ENCODE measurements at places on chromosomes 1 and 21. TPM values are rescaled to one million over a fixed set of nuclear protein-coding genes. Genes with fewer than 3 reads are reported as not detected.

- no peak for DNase-seq
Observed at GRCh38 chr1:164635803-164636731, 77.1 kb downstream of the PBX1 start.

GRCh38 chr1:26315874-26316850, 1.6 kb upstream of the CD52 start:
- DNase-seq, result peak; percentile 57

- DNase-seq, result no peak
Observed at GRCh38 chr1:77614037-77614436, 68.4 kb downstream of the ZZZ3 start.

DNA sequence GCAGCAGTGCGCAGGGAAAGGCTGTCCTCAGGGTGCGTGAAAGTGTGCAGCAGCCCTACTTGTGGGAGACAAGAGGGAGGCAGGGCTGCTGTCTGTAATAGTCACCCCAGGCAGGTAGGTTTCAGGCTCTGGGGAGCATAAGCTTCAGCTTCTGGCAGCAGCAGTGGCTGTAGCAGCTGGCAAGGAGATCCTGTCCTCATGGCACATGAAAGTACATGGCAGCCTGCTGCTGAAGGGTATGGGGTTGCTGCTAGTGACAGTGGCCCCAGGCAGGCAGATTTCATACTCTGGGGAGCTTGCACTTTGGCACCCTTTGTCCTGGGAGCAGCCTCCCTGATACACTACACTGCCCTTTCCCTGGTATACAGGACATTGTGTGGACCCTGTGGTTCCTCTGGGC, 26.3 kb downstream of the KIAA0319L start:
- no peak for DNase-seq

DNA sequence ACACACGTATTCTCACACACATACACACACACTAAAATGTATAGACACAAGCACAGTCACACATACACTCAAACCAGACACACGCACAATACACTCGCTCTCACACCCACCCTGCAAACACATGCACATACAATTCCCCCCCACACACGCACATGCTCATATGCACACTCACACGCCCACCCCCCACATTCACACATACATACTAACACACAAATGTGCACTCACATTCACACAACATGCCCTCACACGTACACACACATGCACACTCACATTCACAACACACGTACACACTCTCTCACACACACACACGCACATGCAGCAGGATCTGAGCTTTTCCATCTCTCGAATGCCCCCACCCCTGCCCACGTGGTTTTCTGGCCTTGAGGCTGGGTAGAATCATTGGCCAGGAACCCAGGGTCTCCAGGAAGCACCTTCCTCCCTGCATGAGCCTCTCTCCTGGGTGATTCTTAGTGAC, 589.7 kb downstream of the PTPRU start:
- DNase-seq, result no peak

DNA sequence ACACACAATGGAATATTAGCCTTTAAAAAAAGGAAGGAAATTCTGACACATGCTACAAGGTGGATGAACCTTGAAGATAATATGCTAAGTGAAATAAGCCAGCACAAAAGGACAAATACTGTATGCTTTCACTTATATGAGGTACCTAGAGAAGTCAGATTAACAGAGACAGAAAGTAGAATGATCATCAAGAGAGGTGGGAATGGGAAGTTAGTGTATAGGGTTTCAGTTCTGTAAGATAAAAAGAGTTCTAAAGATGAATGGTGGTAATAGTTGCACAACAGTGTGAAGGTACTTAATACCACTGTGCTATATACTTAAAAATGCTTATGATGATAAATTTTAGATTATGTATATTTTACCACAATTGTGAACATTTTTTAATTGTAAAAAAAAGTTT, 7.2 kb downstream of the RPAP2 start:
- no peak for DNase-seq

DNA sequence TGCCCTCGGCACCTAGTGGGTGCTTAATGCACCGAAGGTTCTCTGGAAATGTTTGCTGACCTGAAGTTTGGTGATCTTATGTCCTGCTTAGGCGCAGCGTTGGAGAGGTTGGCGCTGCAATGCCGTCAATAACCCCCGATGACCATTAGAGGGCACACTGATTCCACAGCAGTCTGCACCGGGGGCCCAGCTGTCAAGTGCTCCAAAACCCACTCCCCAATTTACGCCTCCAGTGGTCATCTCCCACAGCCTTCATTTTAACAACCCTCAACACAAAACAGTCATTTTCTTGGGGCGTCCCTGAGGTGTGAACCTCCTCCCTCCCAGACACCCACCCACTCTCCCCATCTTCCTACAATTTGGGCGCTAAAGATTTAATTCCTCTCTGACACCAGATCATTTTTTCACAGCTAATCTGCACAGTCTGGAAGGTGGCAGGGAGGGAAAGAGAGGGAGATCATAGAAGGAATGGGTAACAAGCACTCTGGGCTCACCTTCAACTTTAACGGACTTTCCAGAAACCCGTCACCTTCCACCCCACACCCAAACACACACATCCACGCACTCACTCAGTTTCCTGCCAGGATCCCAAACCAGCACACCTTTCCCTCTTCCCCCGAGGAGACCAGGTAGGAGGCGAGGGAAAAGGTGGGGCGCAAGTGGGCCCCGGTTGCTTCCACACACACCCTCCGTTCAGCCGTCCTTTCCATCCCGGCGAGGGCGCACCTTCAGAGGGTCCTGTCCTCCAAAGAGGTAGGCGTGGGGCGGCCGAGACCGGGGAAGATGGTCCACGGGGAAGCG, 570 bp upstream of the NPR1 start:
- peak; percentile 71 for DNase-seq

The PERM1 gene
- total RNA-seq, result not detected

Measured in OCI-LY7 (cell line).